Lung microvascular endothelial cell (primary cell): ENCODE measurements at places on chromosomes 13 and 19. TPM values are rescaled to one million over a fixed set of nuclear protein-coding genes. Genes with fewer than 3 reads are reported as not detected.

- no peak for DNase-seq
These were observed 3.2 kb upstream of the ABCC4 start for GRCh38 chr13:95304453-95304852.

GRCh38 chr13:106274551-106275203, 260.8 kb downstream of the EFNB2 start:
- no peak for DNase-seq

- DNase-seq, result peak; percentile 18
These were observed 3.8 kb downstream of the WBP4 start for GRCh38 chr13:41065078-41065477.

DNA sequence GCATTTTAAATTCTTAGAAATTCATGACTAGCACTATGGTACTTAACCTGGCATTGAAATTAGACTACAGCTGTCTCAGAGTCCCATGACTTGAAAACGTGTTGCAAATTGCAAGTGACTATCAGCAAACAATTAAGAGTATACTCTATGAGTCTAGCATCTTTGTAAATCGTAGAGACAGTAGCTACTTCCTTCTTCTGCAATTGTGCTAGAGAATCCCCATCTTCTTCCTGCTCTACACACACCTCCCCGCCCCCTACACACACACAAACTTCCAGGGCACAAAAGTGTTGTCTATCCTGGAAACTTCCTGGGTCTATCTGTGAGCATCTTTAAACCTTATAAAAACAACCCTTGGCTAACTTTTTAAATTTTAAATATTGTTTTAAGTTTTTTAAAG, 35.2 kb upstream of the MIR17HG start:
- no peak for DNase-seq

GRCh38 chr13:50200988-50201387, 185.7 kb downstream of the KCNRG start:
- peak; percentile 46 for DNase-seq

DNA sequence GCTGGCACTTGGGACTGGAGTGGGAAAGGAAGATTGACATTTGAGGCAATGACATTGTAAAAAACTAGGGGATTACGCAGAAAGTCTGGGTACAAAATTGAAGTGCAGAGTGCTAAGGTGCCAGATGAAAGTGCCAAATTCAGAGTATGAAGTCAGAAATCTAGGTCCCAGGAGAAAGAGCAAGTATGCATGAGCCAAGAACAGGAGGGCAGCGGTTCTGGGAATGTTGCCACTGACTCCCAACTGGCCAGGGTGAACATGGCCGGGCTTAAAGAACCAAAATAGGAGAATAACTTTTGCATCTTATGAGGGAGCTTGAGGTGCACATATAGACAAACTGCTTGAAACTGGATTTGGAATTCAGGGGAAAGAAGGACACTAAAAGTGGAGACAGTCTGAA, 495.8 kb upstream of the KLF12 start:
- no peak for DNase-seq

DNA sequence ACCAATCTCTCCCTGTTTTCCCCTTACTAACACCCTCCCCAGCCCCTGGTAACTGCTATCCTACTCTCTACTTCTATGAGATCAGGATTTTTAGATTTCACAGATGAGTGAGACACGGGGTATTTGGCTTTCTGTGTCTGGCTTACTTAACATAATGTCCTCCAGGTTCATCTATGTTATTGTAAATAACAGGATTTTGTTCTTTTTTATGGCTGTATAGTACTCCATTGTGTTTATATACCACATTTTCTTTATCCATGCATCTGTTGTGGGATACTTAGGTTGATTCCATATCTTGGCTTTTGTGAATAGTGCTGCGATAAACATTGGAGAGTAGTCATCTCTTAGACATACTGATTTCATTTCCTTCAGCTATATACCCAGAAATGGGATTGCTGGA, 28.5 kb upstream of the ATP11A start:
- DNase-seq, result no peak

DNA sequence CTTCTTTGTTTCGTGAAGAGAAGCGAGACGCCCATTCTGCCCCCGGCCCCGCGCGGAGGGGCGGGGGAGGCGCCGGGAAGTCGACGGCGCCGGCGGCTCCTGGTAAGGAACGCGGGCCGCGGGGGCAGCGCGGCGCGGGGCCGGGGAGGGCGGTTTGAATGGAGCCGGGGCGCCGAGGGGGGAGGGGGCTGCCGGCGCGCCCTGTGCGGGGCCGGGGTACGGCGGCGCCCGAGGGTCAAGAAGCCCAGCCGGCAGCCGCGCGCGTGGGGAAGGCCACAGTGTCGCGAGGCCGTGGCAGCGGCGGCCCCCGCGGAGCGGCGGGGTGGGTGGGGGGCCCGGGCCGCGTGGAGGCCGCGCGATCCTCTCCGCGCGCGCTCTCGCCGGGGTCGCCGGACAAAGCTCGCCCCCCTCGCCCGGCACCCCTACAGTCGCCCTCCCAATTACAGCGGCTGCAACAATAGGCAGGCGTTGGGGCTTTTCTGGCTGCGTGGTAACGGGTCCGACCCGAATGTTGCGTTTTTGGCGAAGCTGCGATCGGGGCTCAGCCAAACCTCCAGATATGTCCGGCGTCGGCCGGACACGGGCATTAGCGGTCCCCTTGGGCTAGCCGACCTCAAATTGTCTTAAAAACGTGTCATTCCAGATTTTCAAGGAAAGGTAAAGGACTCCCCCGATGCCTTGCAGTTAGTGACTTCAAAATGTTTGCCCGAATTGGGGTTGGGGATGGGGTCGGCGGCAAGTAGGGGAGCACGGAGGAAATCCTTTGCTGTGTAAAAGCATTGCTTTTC, 437 bp downstream of the SMARCA4 start:
- peak; percentile 72 for DNase-seq

DNA sequence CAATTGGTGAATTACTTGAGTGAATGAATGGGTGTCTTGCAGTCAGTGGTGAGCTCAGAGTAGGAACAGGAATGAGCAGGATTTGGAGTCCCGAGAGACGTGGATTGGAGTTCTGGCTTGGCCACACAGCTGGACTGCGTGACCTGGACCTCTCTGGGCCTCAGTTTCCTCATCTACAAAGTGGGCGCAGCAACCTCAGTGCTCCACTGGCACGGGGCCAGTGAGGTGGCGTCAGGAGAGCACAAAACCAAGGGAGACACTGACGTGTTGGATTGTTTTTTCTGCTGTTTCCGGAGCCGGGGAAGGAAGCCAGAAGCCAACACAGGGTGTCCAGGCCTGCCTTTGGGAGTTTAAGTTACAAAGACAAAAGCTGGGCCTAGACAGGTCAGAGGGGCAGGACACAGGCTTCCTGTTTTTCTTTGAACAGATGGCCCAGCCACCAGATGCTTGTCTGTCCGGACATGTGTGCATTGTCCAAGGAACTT, 6.5 kb upstream of the DOCK6 start:
- DNase-seq, result peak; percentile 100

GRCh38 chr13:99970651-99971575, 654 bp downstream of the ZIC5 start:
- no peak for DNase-seq

Gene FFAR1
- not detected in 2 replicates for total RNA-seq

Gene ZNF284
- 1.5 and 2.8 TPM in 2 replicates for total RNA-seq

Gene WDR88
- total RNA-seq, result not detected in 2 replicates

Gene EHD2
- 76.3 and 90.7 TPM in 2 replicates for total RNA-seq

Gene FAAP24
- total RNA-seq, result 1.2 and 1.5 TPM in 2 replicates

Gene NLRP5
- not detected in 2 replicates for total RNA-seq
